Hindlimb muscle (tissue), 1 donor: ENCODE measurements at places on chromosomes 12 and 14. TPM values are rescaled to one million over a fixed set of nuclear protein-coding genes. Genes with fewer than 3 reads are reported as not detected.

- DNase-seq: no peak
Observed at GRCh38 chr12:112616469-112617152, 174.9 kb upstream of the RPH3A start.

DNA sequence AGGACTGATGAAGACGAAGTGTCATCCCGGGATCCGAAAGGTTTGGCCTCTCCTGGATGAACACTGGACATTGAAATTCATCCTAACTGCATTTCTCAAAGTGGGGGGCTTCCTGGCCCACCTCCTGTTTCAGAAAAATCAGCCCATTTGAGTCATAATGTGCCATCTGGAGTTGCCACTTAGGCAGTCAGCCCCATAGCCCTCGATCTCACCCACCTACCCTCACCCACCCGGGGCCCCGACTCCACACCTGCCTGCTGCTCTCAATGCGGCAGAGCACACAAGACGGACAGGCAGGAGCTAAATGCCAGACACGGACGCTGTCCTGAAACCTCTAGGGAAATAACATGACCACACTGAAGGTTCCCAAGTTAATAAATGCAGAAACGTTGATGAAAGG, 12.6 kb downstream of the DLK1 start:
- DNase-seq: no peak

GRCh38 chr12:43736927-43737440, 21.6 kb downstream of the PUS7L start:
- no peak for DNase-seq

DNA sequence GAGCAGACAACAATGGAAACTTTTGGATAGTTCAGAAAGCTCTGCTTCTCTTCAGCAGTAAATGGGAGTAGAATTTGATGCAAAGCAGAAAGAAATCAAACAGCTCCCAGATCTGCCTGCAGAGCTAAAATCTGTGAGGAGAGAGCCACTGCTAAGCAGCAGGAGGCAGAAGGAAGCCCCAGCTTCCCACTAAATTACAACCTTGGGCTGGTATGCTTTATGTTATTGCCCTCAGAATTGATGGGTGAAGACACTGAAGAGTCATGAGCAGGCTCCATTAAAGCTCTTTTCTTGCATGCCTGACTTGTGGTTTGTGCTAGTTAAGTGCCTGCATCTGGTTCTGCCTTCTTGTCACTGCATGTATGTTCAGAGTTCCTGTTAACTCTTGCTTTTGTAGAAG, 8.4 kb downstream of the ZC2HC1C start:
- no peak for DNase-seq

Gene JPH4
- 0.49 TPM for polyA plus RNA-seq
